ENCODE measurements at places on chromosomes 3 and 15.

- DNase-seq = no peak
Observed at GRCh38 chr3:13597661-13598060, 48.7 kb downstream of the FBLN2 start.

GRCh38 chr3:129276385-129276784 is 2.3 kb upstream of the HMCES start:
- no peak for DNase-seq

GRCh38 chr3:16058521-16058920 is 116.0 kb upstream of the GALNT15 start:
- DNase-seq = no peak

DNA sequence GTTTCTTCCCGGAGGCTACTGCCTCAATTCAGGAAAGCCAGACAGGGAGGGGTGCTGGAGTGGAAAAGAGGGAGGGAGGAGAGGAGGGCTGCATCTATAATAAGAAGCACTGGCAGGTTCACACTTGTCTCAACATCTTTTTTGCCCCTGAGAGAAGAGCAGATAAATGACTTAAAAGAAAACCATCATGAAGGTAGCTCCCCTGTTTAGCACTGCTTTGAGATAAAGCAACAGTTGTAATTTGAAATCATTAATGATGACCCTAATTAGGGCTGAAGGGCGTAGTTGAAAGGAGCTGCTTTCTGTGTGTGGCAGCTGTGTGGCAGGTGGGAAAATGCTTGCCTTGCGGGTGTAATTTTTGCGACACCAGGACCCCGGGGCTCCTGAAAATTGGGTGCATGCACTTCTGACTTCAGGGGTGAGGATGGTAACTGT is 222.8 kb upstream of the IL12A start:
- no peak for DNase-seq

- DNase-seq = no peak
Observed at GRCh38 chr3:172573422-172573821, 50.2 kb upstream of the TNFSF10 start.

DNA sequence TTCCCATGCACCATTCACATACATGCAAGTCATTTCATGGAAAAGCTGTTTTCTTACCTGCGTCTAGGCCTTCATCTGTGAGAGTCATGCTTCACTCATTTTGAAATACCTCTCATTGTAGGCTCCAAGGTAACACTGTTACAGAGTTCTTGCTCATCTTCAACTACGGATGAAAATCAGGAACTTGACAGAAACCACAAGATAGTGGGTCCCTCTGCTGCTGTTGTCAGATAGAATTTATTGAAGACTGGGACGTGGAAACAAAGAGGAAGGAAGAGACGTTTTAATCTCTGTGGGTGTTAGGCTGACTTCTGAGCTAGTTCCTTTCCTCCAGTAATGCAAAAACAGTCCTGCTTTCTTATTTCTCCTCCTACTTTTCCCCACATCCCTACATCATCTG is at the start of gene P2RY14:
Gene P2RY14, minus strand, starts transcription at position 313 of the 400 bp plus-strand sequence. CDS start 64,226 bp downstream, outside the sequence.
- no peak for DNase-seq

- no peak for DNase-seq
Observed at GRCh38 chr15:72163719-72164118, 33.9 kb downstream of the GRAMD2A start.

DNA sequence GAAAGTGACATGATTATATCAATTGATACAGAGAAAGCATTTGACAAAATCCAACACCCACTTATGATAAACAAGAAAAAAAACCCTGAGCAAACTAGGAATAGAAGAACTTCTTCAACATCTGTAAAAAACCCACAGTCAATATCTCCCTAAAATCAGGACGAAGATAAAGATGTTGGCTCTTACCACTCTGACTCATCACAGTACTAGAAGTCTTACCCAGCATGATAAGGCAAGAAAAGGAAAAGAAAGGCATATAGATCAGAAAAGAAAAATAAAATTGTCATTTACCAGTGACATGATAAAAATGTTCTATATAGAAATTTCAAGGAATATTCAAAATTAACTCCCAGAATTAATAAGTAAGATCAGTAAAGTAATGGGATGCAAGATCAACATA is 7.2 kb upstream of the FBXW12 start:
- DNase-seq = no peak

- no peak for DNase-seq
Observed at GRCh38 chr3:66473181-66473580, 27.6 kb downstream of the LRIG1 start.

DNA sequence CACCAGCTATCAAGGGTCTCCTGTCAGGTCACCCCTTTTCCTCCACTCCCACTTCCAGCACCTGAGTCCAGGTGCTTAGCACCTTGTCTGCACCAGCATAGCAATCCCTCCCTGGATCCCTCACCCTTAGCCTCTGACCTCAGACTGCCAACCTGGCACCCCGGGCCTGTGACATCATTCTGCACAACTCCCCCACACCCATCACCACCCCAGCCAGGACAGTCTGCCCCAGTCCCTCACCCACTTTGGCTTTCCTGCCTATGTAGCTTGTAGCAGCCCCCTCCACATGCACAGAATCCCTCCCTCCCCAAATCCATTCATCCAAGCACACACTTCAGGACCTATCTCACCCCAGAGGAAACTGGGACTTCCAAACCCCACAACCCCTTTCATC is 819 bp upstream of the PLXNB1 start:
- no peak for DNase-seq

GRCh38 chr15:58247855-58248842 is 110.0 kb downstream of the AQP9 start:
- no peak for DNase-seq

DNA sequence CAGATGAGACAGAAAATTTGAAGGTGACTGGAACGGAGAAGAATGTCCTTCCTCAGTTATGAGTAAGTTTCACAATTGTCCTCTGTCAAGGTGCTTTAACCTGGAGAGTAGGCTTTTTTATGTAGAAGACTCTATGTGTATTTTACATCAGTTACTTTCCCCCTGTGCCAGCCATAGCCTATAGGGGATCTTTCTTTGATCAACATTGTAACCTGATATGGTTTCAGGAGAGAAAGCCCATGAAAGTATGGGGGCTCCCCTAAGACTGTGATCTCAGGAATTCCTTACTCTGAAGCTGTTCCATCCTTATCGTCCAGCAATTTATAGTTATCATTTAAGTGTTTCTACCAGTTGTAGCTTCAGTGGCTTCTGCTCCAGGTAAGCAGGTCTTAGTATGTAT is 1076.3 kb upstream of the EPHA6 start:
- no peak for DNase-seq

DNA sequence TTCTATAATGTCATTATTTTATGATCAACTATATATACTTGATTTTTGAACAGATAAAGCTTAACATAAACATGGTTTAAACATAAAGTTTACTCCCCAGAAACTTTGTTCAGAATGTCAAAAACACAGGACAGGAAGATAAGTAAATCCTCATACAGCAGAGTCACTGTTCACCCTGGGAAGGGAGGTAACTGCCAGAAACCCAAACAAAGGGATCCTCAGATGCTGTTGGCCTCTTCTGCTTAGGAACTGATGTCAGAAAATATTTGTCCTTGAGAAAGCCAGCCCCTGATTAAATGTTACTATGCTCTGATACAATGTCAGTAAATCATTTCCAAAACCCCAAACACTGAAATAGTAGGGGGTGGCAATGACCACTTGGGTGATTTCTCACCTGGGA is 185.3 kb downstream of the TJP1 start:
- DNase-seq = no peak

DNA sequence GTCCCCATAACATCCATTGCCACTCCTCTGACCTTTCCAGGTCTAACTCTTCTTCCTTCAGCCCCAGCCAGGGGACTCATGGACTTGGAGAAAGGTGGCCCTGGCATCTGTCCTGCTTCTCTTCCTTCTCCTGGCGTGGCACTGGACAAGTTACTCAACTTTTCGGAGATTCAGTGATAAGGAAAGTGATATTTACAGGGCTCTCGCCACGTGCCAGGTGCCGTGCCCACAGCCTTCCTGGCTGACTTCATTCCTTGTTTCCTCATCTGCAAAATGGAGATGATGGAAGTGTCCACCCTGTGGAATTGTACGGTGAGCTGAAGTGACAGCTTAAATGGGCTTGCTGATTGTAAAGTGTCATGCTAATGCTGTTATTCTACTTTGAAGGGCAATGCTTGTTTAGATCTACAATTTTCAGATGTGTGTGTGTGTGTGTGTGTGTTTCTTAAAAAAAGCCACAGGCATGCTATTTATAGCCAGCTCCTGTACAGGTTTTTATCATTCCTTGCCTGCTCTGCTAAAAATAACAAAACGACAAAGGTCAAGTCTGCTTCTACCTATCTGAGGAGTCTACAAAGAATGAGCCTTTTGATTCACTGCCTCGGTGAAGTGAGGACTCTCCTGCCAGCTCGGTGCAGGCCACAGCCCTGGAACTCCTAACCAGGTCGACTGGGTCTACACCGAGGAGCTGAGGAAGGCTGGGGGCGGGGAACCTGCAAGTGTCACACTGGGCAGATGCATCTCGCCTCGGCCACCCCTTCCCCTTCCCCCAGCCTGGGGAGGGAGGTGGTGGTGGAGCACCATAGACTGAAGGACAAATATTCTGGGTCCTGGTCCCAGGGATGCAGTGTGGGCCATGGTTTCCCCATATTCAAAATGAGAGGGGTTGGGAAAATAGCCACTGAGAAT is 11.4 kb upstream of the ATP2B2 start:
- DNase-seq = no peak

GRCh38 chr15:51738553-51738952 is 1.1 kb upstream of the LYSMD2 start:
- DNase-seq = no peak

- peak; percentile 59 for DNase-seq
Observed at GRCh38 chr3:124928333-124929202, 6.0 kb downstream of the MUC13 start.

DNA sequence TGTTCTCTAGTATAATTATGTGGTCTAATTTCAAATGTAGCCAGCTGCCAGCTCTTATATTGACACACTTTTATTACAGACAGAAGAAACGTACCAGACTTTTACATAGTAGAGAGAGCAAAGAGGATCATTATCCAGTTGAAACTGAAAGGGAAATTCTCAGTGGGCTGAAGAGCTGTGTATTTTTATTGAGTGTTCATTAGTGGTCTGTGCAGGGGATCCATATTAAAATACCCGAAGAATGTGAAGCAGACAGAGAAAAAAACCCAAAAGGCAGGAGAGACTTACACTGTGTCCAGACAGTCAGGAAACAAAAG is 41.3 kb downstream of the MYRIP start:
- no peak for DNase-seq

DNA sequence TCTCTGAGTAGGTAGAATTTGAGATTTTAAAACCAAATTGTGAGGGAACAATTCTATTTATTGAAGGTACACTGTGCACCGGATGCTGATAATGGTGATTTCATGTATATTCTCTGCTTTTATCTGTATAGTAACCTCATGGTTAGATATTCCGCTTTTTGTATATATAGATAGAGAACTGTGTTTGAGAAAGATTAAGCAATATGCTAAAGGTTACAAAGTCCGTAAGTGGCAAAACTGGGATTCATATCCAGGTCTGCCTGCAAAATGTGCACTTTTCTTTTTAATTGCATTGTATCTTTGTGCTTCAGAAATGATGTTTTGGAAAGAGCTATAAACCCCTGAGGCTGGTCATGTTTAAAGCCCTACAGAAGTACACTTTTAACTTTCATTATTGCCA is 635.4 kb upstream of the NECTIN3 start:
- DNase-seq = no peak

DNA sequence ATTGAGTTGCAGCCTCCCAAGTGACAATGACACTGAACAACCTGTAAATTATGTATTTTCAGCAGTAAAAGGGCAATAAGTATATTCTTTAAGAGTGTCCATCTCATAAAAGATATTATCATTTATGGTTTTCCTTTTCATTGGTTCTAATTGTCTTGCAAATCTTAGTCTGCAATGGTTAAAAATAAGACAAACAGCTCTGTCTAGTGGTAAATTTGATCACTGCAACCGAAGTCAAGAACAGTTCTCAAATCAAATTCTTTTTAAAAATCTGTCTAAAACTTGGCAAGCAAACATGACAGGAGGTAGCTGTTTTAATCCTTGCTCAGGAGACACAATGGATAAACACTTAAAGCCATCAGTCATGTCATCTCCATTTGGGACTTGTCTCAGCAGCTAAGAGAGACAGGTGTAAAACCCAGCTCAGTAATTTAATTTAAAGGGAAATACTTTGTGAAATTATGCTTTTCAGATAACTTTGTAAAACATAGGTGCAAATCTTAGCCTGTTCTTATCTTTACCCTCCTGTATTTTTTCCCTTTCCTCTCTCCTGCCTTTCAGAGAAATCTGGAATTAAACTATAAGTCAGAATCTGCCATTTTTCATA is 150.3 kb upstream of the ARHGEF26 start:
- DNase-seq = no peak

GRCh38 chr3:34073961-34074360 is 275.5 kb downstream of the PDCD6IP start:
- DNase-seq = no peak

DNA sequence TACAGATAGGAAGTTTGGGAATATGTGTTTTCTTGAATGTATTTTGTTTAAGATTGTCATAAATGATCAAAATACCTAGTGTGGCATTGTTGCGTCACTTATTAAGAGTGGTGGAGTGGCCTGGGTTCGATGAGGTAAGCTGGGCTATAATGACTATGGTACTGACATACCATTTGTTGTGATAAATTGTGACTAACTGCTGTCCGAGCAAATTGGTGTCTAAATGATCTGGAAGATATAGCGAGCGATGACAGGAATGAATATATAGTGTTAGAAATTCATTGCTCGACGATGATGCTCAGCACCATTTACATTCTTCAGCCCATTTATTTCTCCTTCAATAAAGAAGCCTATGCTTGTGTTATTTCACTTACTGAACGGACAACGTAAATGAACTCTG is 123.3 kb downstream of the MCTP2 start:
- DNase-seq = no peak

DNA sequence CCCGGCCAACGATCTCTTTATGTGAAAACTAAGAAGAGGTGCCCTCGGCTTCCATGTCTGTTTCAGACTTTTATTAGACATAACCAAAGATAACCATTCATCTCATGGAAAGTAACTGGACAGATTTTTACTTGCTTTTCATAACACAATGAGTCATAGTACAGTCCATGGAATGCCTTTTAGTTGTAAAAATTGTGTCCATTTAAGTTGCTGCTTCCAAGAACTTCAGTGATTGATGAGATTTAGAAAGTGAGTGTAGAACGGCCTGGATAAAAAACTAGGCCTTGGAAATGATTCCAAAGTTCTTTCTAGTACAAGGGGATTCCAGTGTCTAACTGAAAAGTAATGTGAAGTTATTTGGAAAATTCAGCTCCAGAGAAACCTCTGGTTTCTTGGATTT is 10.8 kb downstream of the EIF2AK4 start:
- DNase-seq = no peak

- DNase-seq = no peak
Observed at GRCh38 chr3:46065294-46065705, 38.0 kb upstream of the XCR1 start.

All from hematopoietic multipotent progenitor cell treated with erythropoietin and hydrocortisone succinate and interleukin-3 and kit ligand, for 17 days (in vitro differentiated cells).